Kidney (tissue), 22 donors: ENCODE measurements at places on chromosomes 3 and 15. TPM values are rescaled to one million over a fixed set of nuclear protein-coding genes. Genes with fewer than 3 reads are reported as not detected.

- no peak for DNase-seq
Measured at GRCh38 chr3:173770796-173771573, 373.4 kb downstream of the NLGN1 start.

- no peak for DNase-seq
Measured at GRCh38 chr15:87033056-87033455, 953.4 kb downstream of the AGBL1 start.

DNA sequence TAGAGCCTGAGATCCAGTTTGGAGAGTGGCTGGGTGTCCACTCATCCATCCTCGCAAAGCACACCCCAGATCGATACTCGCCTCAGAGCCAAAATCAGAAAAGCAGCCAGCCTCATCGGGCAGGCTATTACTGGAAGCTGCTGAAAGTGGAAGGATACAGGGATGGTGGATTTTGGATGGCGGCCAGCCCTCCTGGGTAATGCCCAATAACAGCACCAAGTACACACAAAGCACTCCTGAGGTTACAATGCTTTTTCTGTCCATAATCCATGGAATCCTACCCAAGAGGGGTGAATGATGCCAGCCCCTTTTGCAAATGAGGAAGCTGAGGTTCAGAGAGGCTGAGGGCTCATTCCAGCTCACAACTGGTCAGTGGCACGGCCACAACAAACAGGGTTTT is 93.1 kb upstream of the SLC6A11 start:
- no peak for DNase-seq

DNA sequence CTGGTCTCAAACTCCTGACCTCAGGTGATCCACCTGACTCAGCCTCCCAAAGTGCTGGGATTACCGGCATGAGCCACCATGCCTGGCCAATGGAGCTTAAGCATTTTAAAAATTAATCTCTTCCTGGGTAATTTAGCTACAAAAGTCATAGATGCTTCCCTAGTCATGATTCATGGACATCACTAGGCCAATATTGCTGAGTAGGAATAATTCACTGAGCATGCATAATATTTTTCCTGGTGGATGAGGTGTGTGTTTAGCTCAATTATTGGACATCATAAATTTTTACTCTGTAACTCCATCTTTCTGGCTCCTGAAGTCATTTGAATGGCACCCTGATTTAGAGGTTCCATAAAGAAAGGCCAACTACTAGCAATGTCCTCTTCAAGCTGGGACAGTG is 512.9 kb upstream of the AGTR1 start:
- DNase-seq, result no peak

DNA sequence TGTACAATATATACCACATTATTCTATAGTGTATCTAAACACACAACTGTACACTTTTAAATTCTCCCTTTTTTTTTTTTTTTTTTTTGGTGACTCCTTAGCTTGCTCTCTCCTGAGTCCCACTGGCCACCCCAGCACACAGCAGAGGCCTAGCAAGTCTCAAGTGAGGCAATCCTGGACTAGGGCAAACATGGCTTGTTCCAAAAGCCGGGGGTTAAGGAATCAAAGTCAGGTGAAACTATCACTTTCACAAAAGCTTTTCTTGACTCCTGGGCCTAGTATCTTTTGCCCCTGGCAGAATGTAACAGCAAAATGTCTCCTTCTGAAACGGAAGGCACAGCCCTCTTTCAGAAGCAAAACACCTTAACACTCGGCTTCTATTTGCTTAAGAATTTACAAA is 5.8 kb downstream of the EOMES start:
- DNase-seq, result no peak

DNA sequence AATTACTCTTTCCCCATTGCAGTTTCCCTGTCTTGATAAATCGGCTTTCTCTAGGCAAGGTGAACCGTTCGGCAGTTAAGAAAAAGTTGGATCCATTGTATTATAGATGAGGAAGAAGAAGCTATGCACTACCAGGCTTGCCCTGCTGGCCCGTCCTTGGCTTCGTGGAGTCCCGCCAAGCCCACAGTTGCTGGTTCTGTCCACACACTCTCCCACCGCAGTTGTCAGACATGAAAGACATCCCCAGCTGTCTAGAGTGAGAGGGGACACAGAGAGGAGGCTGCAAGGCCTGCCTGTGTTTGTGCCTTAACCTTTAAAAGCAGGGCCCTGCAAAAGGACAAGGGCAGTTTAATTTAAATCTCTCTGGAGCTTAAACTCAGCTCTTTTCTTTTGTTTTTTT is 47.2 kb upstream of the PLCL2 start:
- DNase-seq, result no peak

DNA sequence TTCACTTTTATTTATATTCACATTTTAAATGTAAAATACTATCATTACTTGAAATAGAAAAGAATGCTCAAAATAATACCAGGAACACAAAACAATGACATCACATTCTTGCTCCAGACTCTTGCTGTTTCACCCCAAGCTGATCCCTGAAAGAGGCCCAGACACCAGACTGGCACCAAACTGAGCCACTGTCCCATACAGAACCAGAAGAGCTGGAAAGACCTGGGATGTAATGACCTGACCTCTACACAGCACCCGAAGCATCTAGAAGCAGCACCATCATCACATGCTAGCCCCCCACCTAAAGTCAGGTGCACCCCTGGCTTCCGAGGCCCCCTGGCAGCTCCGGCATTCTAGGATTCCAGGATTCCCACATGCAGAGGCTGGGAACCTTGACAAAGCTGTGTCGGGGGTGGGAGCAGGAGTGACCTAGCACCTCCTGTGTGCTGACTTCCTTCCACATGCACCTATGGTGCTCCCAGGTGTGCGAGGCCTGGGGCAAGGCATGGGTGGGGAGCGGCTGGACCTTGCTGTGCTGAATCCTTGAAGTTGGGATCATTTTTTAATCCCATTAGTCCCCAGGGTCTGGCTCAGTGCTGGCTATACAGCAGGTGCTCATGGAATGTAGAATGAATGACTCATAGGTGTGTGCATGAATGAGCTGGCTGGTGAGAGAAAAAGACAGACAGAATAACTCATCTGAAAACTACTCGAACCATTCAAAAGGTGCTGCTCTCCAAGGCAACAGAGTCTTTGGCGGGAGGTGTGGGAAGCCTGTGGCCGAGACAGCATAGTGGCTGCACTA is 144.7 kb upstream of the IQSEC1 start:
- DNase-seq, result no peak

DNA sequence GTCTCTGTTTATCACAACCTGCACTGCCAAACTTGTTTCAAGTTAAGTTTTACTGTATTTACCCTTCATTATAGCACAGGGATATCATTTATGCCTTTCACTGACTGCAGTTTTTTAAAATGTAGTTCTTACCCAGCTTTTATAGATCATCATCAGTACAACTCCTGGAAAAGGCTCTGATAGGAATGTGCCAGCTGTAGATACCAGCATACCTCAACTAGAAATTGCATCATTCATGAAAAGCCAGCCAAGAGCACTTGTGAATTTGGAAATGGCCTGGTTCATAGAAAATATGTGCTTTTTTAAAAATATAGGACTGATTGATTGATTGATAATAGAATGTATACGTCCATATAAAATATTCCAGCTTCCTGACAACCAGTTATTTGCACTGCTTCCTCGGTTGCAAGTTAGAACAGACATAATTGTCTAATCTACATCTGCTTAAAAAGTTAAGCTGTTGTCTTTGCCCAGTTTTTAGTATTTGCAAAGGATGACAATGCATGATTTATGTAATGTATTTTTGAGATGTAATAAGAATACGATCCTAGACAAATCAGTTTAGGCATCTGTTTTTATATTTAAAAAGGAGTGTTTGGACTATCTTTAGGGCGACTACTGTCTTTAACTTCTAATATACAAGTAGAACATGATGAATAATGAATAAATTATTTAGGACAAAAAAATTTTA is 58.5 kb downstream of the DCUN1D1 start:
- DNase-seq, result no peak

GRCh38 chr3:158451405-158452055 is 119.5 kb upstream of the MLF1 start:
- DNase-seq, result no peak

DNA sequence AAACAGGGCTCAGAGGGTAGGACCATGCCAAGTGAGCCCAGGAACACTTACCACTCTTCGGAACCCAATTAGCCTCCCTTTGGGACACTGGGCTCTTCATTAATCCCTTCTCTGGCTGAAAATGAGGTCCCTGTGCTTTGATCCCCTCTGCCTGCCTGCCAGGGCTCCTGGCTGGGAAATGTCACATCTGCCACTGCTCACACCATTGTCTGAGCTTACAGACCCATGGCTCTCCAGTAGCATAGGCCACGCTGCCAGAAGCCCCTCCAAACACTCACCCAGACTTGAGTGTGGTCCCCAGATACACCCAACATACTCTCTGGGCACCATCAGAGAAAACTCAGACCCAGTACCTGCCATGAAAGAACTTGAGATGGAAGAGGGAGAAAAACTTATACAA is 287.3 kb downstream of the XXYLT1 start:
- no peak for DNase-seq

GRCh38 chr3:122992676-122993075 is 34.9 kb downstream of the SEMA5B start:
- peak; percentile 53 for DNase-seq

DNA sequence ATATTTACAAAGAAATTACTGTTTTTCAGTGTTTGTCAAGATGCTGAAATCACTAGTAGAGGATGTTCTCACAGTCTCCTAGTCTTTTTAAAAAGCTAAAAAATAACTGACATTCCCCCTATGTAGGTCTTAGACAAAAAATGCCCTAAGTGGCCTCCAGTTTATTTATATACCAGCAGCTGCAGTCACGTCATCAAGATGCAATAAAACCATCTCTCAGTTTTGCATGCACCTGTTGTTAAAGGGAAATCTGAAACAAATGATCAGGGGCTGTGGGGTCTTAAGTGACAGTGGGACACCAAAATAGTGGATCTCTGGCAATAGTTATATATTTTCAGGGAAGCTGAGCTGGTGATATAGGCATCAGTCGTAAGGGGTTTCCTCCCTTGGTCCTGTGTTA is 146.5 kb upstream of the ARPP21 start:
- DNase-seq, result no peak

DNA sequence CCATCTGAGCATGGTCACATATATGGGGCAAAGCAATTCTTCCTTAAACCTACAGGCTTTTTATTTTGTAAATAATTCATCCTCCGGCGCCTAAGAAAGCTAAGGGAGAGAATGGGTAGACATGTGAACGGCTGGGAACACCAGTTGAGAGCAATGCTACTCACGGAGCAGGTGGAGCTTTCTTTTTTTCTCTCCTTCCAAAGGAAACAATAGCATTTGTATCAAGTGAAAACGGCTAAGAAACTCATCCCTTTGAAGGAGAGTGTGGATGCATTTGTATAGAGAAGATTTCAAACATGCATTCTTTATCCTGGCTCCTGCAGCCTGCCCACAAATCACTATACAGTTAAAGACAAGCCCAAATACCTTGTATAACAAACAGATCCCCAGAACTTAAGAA is 637.8 kb downstream of the MAGI1 start:
- no peak for DNase-seq

DNA sequence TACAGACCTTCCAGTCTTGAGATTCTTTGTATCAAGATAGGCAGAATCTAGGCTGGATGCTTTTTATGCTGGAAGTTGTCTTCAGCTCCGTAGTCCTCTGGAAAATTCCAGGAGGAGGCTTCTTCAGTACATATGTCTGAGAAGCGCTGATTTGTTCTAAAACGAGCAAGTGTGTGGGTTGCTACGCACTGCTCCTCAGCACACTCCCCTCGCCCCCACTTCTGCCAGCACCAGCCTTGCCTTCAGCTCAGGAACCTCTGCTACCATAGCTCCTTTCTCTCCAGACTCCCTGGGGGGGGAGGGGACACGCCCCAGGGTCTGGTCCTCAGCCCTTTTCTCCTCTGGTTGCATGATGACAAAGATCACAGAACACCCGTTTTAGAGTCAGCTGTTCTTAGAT is 75.5 kb upstream of the TRA2B start:
- no peak for DNase-seq

DNA sequence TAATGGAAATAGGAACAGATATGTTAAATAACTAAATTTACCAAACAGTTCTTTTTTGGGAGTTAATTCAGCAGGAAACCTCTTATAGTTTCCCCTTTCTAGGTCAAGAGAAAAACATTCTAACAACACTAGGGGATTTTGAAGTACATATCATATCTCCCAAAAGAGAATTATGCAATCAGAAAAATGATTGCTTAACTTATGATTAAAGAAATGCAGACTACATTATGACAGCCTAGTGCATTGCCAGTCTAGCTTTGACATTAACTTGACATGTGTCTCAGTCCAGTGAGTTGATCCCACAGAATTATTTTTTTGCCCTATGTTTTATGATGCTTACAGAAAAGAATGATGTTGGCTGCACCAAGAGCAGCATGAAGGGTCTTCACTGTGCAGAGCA is 31.7 kb upstream of the NPHP3 start:
- DNase-seq, result no peak

GRCh38 chr15:51128701-51129100 is 34.0 kb upstream of the TNFAIP8L3 start:
- no peak for DNase-seq

DNA sequence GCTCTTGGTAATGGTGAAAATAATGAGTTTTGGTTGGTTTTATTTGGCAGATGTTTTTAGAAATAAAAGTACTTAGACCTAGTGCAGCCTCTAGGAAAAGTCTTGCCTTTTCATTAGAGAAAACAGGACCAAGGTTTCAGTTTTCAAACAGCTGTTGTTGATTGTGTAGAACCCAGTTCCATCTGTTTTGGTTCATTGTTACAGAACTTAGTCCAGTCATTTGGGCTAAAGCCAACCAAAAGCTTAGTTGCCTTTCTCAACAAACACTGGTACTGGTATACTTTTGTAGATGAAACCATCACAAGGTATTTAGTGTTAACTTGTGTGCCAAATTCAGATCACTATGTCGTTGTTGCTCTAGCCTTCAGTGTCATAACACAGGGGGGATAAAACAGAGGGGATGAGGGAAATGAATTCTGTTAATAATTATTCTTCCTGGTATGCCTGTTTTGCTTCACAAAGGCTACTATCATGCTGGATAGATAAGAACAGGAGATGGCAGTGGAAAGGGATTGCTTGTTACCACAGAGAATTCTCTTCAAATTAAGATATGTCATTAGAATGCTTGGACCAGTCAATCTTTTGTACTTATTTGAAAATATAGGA is 12.6 kb upstream of the APH1B start:
- no peak for DNase-seq

DNA sequence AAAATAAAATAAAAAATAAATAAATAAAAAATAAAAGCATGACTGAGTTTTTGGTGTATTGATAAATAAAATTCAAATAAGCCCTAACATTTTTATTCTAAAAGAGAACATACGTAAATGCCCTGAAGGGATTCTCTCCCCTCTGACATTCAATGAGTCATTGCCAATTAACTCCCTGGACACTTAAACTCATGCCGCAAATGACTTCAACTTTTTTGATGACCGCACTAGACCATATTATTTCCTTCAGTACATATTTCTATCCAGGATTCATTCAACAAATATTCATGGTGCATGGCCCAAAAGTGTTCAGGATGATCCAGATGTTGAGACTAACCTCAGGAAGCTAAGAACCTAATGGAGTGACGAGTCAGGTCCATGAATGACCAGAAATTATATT is 195.9 kb upstream of the LRRN1 start:
- DNase-seq, result no peak

GRCh38 chr15:27512281-27513001 is 541.5 kb downstream of the GABRG3 start:
- no peak for DNase-seq

The ZNF660 gene
- total RNA-seq, result 5.3 TPM

The CISH gene
- 30.8 TPM for total RNA-seq

The CCR9 gene
- total RNA-seq, result 0.22 TPM

The THPO gene
- total RNA-seq, result 0.85 TPM

The C3orf85 gene
- total RNA-seq, result not detected

The BFSP2 gene
- total RNA-seq, result 0.41 TPM

The FSIP1 gene
- total RNA-seq, result 2.4 TPM

The CFAP44 gene
- total RNA-seq, result 11.0 TPM
